ENCODE measurements at places on chromosomes 5 and 9.

DNA sequence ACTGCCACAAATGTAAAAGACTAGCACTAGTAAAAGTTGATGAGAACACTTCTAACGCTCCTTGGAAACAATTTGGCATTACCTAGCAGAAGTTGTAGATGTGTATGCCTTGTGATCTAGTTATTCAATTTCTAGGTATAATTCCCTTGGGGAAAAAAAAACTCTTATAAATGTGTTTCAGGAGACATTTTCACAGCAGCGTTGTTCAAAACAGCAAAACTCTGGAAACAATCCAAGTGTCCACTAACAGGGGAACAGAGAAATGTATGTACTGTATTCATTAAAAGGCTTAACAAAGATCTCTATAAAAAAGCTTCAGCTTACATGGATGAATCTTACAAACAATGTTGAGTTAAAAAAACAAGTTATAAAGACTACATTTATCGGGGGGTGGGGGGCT lies 30.4 kb downstream of the NR3C1 start:
- no peak for DNase-seq

GRCh38 chr5:54171645-54172384 lies 138.6 kb downstream of the ARL15 start:
- no peak for DNase-seq

GRCh38 chr9:138117101-138117750 lies 239.6 kb downstream of the CACNA1B start:
- no peak for DNase-seq

GRCh38 chr9:71541436-71541835 lies 226.9 kb downstream of the CEMIP2 start:
- no peak for DNase-seq

- DNase-seq, result no peak
Measured at GRCh38 chr9:70557661-70558369, 143.4 kb upstream of the KLF9 start.

- DNase-seq, result no peak
Measured at GRCh38 chr9:130959809-130960334, 20.8 kb upstream of the FIBCD1 start.

DNA sequence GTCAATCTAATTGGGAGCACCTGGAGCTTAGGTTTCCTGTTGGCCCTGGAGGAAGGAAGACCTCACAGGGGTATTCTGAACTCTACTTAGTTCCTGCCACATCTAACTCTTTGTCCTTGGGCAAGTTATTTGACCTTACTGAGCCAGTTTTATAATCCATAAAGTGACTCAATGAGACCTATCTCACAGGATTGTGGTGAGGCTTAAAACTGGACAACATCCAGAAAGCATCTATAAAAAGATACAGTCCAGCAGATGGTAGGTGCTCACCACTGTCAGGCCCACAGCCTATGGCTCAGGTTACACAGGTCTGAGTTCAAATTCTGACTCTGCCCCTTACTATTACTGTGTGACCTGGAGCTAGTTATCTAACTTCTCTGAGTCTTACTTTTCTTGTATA lies 23.3 kb downstream of the KCNV2 start:
- no peak for DNase-seq

DNA sequence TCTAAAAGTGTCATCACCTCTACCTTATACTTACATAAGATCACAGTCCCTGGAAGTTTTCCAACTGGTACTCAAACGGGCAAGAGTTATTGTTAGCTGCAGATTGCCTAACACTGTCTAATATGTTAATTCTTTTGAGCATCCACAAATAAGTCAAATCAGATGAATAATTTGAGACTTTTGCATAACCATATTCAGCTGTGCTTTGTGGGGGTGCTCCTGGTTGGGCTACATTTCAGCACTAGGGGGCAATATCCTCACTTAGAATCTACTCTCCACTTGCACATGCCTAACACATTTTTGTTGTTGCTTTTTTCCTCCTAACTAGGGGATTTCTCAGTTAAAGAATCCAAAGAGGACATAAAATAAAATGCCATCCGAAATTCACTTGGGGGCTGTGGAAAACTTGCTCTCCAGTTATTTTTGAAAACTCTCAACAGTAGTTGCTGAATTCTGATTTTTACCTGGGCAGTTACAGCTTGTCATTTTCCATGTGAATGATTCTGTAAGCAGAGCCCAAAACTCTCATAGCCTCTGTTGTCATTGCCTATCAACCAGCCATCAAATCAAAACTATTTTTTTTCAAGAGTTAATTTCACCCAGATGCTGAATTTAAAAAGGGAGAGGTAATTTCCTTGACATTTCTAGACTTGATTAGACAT lies 71.5 kb downstream of the TRIM36 start:
- DNase-seq, result no peak

DNA sequence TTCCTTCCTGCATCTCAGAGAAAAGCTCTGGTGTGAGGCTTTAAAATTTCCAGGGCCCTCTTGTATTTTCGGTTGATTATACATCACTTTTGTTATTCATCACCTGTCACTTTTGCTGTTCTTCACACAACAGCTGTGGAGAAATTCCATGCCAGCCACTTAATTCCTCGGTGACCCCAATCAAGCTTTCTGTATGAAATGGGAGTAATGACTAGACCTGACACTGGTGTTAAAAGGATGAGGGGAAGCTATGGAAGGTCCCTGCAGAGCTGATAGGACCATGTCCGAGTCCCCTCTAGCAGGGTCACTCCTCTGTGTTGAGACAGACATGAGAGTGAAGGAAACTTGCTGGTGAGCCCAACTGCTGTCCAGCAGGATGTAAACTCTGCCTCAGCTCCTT lies 59.7 kb downstream of the GPR21 start:
- no peak for DNase-seq

- DNase-seq, result no peak
Measured at GRCh38 chr5:174692381-174692780, 32.0 kb upstream of the MSX2 start.

GRCh38 chr5:173950829-173951228 lies 38.1 kb upstream of the C5orf47 start:
- no peak for DNase-seq

DNA sequence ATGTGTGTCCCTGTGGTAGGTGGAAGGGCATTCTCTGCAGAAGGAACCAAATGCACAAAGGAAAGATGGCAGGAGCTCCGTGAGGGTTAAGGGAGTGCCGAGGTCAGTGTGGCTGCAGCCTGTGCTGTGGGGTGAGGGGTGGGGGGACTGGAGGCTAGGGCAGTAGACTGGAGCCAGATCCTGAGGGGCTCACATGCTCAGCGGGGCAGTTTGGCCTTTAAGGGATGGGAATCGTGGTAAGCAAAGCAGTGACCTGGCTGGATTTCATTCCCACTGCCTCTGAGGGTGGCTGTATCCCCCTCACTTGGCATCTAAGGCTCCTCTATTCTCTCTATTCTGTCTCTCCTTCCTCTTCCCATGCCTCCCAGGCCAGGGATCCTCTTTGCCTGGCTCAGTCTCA lies 15.6 kb downstream of the PITX1 start:
- no peak for DNase-seq

DNA sequence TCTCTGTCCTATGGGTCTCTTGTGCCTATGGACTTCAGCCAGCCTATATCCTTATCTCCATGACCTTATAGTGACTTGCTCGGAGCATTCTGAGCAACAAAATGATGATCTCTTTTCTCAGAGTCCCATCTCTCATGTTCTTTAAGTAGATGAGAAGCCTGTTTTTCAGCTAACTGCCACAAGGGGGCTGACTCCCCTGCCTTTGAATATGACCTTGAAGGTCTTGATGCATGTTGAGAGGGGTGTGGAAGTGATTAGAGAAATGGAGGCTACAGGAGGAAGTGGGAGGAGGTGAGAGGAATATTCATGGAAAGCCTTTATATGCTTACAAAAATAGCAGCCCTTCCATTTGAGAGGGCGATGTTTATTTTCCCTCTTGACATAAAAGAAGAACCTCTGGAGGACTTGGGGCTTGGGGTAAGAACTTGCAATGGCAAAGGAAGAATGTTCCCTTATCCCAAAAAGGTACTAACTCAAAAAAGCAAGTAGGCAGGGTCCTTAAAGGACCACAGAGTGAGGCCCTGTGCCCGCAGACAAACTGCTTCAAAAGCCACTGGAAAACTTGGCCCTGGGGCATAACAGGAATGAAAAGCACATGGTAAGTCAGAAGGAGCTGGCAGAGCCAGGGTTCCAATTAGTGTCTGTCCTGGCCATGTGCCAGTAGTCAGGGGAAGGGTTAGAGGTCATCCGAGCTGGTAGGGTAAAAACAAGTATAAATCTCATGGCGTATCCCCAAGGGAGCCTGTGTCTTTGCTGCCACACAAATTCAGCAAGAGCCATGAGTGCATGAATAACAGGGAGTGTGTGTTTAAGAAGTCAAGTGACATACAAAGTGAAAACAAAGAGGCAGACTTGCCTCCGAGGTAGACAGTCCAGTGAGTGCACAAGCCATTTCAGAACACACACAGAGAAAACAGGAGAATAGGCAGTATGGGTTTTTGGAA lies 39.1 kb downstream of the FGD3 start:
- DNase-seq, result no peak

DNA sequence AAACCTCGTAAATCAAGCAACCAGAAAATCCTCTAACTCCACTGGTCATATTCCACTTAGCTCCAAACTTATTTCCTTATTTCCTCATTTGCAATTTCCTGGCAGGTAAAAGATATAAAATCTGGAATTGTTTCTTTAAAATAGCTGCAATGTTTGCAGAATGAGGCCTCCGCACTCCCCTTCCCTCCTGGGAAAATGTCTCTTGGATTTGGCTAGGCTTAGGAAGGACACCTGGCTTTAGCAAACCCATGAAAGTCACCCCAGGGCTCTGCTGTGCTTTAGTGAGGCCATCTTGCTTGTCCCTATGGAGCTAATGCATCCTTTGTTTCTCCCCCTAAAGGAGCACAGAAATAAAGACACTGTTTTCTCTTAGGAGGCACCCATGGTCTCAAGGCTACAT lies 10.5 kb downstream of the ARSB start:
- DNase-seq, result no peak

GRCh38 chr9:89821081-89821480 lies 216.3 kb downstream of the GADD45G start:
- no peak for DNase-seq

GRCh38 chr9:136086213-136086881 lies 8.7 kb downstream of the NACC2 start:
- no peak for DNase-seq

- no peak for DNase-seq
Measured at GRCh38 chr9:131818089-131818488, 78.2 kb upstream of the RAPGEF1 start.

GRCh38 chr9:77783518-77783917 lies 135.4 kb upstream of the GNA14 start:
- DNase-seq, result no peak

DNA sequence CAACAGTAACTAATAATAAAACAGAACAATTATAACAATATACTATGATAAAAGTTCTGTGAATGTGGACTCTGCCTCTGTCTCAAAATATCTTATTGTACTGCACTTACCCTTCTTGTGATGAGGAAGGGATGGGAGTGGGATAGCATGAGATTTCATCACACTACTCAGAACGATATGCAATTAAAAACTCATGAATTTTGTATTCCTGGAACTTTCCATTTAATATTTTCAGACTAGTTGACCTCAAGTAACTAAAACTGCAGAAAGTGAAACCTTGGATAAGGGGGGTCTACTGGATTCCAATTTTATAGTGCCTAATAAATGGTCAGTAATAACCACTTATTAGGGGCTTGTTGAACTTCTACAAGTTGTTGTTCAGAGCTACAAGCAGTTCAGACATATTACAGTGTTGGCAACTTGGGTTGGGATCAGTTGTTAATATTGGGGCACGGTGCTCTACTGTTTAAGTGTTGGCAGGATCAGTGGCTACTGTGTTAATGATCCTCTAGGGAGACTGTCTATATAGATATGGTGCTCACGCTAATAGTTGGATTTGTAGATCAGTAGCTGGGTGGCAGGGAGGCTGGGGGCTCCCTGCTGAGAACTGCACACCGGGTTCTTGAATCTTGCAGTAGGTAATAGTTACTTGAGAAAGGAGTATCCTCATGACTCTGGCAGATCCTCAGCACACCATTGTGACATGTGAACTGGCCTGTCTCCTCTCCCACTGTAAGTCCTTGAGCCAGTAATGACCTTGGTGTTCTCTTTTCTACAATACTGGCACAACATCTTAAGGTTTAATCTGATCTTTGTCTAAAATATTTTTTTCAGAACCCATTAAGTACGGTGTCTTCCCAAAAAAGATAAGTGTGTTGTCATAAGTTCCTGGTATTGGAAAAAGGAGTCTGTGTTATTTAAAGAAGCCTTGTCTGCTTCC lies 62.0 kb downstream of the F2RL2 start:
- no peak for DNase-seq

DNA sequence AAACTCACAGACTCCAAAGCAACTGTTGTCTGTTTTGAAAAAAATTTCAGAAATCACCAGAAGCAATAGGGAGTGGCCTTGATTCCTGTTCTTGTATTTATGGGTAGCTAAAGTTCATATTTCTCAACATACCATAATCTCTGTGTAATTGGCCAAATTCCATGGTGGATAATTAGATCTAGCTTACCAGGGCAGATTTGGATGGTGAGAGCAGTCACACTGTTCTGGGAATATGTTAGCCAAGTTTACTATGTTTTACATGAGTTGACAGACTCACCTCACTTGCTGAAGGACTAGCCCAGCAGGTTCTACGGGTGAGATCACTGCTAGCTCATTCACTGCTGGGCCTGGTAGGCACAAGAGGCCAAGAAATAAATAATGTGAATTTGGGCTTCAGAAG lies 32.7 kb upstream of the CDKN2B start:
- no peak for DNase-seq

- DNase-seq, result no peak
Measured at GRCh38 chr9:93954434-93955061, 607 bp downstream of the BARX1 start.

GRCh38 chr5:96896276-96896675 lies 20.0 kb downstream of the ERAP2 start:
- DNase-seq, result no peak

DNA sequence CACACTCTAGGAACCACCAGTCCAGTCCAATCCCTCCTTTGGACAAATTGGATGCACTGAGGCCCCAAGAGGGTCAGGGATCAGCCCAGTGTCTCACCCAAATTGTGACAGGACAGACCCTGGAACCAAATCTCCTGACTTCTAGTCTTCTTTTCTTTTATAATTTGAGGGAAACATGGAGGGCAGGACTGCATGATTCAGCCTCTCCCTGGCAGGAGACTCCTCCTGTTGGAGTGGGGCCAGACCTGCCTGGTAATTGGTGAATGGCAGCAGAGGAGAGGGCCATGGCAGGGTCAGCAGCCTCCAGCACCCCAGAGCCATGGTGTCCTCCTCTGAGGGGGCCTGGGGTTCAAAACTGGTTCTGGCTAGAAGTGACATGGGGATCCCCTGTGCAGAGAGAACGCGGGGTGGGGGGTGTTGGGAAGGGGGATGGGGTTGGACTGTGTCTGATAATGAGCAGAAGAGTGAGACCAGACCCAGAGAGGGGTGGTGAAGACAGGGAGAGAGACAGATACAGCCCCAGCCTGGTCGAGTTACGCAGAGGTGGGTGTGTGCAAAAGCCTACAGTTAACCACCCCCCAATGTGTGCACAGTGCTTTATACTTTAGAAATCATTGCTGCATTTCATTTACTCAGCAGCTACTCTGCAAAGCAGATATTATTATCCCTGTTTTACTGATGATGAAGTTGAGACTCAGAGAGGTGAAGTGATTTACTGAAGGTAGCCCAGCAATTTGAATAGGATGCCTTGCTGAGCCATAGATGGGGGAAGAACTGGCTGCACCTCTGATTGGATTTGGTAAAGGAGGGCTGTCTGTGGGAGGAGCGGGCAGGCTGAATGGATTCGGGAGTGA lies 3.8 kb upstream of the SYNPO start:
- DNase-seq, result no peak

GRCh38 chr9:18396102-18396728 lies 77.7 kb upstream of the ADAMTSL1 start:
- DNase-seq, result no peak
